ENCODE measurements at places on chromosomes 4 and X.

GRCh38 chr4:3352941-3353594 lies 60.2 kb downstream of the RGS12 start:
- no peak for DNase-seq

GRCh38 chr4:54090804-54091623 lies 8.9 kb upstream of the GSX2 start:
- no peak for DNase-seq

DNA sequence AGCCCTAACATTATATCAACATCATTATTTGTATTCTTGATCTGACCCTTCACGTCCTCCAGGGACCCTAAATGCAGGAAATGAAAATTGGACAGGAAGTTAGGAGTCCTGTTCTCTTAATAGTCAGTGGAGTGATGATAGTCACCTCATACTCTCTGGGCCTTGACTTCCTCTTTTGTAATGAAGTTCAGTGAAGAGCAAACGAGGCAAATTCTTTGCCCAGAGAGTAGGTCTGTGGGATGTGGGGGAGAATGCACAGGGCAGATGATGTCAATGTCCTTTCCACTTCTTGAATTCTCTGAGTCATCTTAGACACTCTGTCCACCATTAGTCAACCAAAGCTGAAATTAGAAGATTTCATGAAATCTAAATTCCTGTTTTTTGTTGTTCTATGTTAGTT lies 17.1 kb upstream of the GPRIN3 start:
- no peak for DNase-seq

- DNase-seq, result no peak
These were observed 2.1 kb downstream of the DCUN1D4 start for GRCh38 chr4:51845055-51845426.

GRCh38 chr4:185469580-185470154 lies 1.9 kb downstream of the CCDC110 start:
- no peak for DNase-seq
